ENCODE measurements at places on chromosomes 11 and 22.

DNA sequence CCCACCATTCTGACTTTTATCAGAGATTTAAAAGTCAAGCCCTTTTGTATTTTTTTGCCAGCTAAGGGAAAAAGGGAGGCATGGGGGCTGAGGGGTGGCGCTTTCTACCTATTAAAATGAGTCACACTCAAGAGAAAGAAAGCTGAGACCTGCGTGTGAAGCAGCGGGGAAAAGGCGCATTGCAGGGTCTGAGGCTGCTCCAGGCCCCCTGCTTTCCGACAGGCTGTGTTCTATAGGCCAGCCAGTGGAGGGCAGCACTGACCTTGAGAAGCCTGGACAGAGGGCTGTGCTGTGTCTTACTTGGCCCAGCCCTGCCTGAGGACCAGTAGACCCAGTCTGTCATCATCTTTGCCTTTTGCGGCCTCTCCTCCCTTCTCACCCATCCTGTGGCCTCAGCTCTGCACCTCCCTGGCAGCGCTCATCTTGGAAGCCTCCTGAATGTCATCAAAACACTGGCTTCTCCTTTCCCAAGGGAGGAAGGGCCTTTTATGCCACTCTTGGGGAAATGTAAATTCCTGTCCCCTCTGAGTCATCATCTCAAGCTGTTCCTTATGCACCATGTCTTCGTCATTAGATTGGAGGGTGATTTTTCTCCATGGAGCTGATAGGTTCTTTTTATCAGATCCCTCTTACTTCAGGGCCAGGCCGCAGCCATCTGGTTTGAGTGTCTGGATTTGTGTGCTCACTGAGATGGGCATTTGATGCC is 12.6 kb upstream of the MAPK8IP1 start:
- peak; percentile 50 for DNase-seq

GRCh38 chr11:1263010-1263409 is 40.1 kb downstream of the MUC5B start:
- no peak for DNase-seq

DNA sequence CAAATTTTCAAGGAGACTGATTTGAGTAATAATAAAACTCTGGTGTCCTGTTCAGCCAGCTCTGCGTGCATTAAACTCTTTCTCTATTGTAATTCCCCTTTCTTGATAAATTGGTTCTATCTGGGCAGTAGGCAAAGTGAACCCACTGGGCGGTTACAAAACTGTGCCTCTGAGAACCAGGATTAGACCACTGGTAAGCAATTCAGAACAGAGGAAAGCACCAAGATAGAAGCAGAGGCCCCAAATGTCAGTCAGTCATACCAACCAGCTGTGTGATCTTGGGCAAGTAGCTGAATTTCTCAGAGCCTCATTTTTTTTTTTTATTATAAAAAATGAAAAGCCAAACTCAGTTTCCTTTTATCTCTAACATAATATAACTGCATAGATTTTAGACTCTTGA is 54.9 kb downstream of the TRIM44 start:
- DNase-seq: no peak

- DNase-seq: no peak
These were observed 60.2 kb downstream of the LRP5 start for GRCh38 chr11:68372625-68373024.

DNA sequence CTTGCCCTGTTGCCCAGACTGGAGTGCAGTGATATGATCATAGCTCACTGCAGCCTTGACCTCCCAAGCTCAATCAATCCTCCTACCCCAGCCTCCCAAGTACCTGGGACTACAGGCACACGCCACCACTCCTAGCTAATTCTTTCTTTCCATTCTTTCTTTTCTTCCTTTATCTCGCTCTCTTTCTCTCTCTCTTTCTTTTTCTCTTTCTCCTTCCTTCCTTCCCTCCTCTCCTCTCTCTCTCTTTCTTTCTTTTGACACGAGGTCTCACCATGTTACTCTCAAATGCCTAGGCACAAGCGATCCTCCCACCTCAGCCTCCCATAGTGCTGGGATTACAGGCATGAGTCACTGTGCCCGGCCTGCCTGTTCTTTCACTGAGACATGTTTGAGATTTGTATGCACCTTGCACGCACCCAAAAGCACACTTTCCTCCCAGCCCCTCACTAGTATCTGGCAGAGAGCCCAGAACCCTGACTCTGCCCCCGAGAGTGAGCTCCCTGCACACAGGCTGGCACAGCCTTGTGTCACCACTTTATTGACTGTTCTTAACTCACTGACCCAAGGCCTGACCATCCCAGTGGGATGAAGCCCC is 56.8 kb downstream of the CD6 start:
- peak; percentile 49 for DNase-seq

DNA sequence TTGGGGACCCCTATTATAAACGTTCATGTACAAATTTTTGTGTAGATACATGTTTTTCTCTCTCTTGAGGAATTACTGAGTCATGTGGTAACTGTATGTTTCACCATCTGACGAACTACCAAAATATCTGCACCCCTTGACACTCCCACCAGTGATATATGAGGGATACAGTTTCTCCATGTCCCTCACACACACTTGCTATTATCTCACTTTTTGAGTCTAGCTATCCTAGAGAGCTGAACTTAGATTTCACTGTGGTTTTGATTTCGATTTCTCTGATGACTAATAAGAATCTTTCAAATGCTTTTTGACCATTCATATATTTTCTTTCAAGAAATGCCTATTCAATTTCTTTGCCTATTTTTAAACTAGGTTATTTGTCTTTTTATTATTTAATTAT is 200.2 kb downstream of the PGR start:
- no peak for DNase-seq

DNA sequence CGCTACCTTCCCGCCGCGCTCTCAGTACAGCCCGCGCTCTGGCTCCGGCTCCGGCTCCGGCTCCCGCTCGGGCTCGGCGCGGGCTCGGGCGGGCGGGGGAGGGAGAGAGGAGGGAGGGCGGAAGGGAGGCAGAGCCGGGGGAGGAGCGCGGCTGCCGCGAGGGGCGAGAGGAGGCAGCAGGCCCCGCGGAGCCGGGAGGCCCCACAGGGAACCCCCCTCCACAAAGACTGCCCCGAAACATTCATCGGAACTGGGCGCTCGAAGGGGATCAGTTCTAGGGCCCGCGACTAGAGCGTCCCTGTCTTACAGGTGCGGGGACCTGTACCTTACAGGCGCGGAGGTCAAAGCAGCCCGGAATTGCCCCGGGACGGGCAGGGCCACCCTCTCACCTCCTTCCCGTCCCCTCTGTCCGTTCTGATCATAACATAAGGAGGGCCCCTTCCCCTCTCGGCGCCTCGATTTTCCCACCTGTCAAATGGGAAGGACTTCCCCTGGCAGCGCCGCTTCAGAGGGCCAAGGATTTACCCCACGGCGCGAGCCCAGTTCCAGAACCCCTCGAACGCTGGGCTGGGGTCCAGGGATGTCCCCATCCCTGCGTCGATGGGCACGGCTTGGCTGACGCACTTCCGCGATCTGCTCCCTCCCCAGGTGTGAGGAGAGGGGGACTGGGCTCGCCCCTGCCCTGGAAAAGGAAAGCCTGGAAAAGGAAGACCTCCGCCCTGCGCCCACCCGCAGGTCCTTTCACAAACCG is at the start of gene SHISA8:
TSS of gene SHISA8 (minus strand) at position 40 of the 751 bp plus-strand sequence. CDS start 407 bp downstream, outside the sequence.
- DNase-seq: peak; percentile 61

- DNase-seq: no peak
These were observed 10.5 kb downstream of the TIMP3 start for GRCh38 chr22:32811788-32812545.

- no peak for DNase-seq
These were observed 48.0 kb downstream of the FAT3 start for GRCh38 chr11:92272651-92273050.

- DNase-seq: no peak
These were observed 91.4 kb upstream of the TOP3B start for GRCh38 chr22:22073769-22074561.

GRCh38 chr22:19663286-19663815 is 51.0 kb upstream of the SEPTIN5 start:
- peak; percentile 13 for DNase-seq

DNA sequence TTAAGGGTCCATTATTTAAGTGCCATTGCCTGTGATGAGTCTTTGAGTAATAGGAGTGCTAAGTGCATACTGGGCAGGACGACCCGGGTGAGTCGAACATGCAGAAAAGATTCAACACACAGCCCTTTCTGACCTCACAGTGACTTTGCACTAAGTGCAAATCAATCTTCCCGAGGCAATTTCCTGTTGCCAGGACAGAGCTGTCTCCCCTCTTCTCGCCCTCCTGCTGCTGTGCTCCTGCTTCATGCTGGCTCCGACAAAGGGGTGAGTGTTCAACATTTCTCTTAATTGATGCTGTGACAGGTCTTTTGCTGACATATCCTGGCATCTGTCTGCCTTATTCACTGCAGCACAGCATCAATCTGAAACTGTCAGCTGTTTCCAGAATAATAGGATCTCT is 42.0 kb downstream of the MCHR1 start:
- peak; percentile 97 for DNase-seq

DNA sequence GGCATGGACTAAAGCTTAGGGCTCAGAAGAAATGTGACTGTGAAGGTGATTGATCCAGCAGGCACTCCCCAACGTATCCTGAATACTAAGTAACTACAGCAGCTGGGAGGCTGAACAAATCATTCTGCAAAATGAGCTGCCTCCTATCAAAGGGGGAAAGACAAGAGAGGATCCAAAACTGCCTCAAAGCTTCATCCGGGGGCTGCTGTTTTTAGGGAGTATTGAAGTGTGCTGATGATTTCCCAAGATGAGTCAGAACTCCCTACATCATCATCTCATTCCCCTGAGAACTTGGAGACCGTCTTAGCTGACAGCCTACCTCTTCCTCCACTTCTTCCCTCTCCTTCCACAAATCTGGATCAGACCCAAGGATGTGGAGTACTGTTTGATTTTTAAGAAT is 108.4 kb upstream of the GRAMD1B start:
- no peak for DNase-seq

GRCh38 chr11:587978-588380 is 11.7 kb downstream of the PHRF1 start:
- DNase-seq: no peak

GRCh38 chr11:70798296-70798695 is 400.0 kb downstream of the CTTN start:
- DNase-seq: no peak

DNA sequence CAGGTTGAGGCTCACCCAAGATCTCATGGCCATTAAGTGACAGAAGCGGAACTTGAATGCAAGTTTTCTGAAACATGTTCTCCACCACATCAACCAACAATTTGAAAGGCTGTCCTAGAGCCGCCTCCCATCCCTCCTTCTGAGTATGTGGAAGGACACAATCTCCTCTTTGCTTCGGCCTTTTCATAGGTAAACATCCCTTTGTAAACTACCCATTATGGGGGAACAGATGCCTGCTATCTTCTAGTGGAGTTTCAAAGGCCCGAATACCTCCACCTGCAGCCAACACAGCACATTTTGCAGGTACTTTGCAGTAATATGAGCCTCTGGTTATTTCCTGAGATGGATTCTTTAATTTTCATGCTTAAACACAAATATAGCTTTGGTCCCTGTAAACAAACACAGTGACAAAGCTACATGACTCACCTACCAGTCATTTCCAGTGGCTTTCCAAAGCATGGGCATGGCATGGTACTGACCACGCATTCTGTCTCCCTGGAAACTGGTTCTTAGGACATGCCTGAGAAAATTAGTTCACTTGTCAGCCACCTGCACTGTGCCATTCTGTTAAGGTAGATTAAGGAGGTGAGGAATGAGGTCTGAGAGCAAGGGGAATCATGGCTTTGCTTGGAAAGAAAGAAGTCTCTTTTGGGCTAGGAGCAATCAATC is 60.2 kb downstream of the EHF start:
- peak; percentile 61 for DNase-seq

DNA sequence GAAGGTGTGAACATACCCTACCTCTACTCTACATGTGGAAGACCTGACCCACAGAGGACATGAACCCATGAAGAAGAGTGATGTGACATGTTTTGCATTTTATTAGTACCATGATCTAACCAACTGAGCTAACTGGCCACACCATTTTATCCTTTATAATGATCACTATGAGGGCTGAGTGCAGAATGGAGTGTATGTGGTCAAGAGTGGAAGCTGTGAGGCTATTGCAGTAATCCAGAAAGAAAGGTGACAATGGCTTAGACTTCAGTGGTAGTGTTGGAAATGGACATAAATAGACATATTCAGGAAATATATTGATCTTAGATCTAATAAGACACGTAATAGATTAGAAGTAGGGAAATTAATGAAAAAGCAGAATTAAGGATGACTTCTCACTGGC is 3.8 kb downstream of the SRSF8 start:
- no peak for DNase-seq

DNA sequence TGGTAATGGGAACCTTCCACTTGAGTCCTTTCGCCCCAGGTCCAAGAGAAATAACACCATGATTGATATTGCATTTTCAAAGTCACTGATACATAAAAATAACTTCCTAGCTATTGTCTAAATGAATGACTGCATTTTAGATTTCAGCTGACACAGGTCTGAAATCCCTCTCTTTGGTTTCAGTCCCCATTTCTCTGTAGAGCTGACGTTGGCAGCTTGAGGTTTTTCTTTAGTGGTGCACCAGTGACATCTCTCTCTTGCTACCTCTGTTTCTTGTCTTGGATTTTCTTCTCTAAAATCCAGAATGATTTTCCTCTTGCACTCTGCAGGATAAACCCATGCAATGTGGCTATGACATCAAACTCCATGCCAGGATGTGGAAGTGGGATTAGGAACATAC is 31.7 kb upstream of the SORL1 start:
- no peak for DNase-seq

- DNase-seq: no peak
These were observed 1007.2 kb upstream of the RAG2 start for GRCh38 chr11:37605229-37605628.

GRCh38 chr11:8269636-8270035 is 6.0 kb upstream of the LMO1 start:
- no peak for DNase-seq

GRCh38 chr11:134176284-134176683 is 47.5 kb downstream of the NCAPD3 start:
- no peak for DNase-seq

DNA sequence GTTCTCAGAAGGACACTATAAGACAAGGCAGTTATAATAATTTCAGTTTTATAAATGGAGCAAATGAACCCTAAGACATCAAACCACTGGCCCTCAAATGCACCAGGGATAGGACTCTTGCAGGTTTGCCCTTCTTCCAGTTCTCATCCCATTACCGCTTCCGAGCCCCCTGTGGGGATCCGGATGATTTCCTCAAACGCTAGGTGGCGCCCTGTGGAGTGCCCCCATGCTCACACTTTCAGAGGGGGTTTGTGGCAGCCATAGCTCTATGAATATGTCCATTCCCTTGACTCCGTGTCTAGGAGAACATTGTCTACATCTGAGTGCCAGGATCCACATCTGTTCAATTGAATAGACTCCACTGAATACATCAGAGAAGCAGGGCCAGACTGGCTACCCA is 816.3 kb downstream of the NTM start:
- DNase-seq: no peak

Measured in NCI-H1417 (cell line).